ENCODE measurements at places on chromosomes 2 and 18.

DNA sequence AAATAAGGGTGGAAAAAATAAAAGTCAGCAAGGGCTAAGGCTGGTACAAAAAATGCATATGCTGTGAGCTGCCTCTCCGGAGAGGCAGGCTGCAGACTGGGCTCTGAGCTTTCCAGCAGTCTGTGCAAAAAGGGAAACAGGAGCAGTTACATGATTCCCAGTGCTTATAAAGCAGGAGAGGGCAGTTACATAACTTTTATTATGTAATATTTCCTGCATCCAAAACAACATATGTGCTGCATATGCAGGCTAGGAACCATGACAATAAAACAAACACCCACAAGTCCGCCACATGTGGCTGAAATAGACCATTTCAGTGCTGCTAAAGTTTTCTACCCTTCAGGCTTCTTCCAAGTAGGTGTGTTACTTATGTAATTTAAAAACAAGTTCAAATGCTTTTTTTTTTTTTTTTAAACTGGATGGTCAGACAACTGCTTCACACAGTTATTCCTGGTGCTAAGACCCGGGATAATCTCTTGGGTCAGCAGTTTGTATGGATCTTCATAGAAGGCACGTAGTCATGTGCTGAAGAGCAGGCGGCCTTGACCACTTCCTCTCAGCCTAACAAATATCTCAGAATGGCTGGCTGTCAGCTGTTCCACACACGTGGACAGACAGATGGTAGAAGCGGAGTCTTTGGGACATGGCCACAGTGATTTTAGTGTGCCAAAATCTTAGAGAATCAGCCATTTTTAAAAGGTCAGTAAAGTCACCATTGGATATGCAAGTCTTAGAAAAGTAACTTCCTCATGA is 43.5 kb downstream of the ARMC9 start:
- no peak overlapping the region for H3K27ac ChIP-seq
- no peak overlapping the region for H3K4me3 ChIP-seq
- no peak for DNase-seq

DNA sequence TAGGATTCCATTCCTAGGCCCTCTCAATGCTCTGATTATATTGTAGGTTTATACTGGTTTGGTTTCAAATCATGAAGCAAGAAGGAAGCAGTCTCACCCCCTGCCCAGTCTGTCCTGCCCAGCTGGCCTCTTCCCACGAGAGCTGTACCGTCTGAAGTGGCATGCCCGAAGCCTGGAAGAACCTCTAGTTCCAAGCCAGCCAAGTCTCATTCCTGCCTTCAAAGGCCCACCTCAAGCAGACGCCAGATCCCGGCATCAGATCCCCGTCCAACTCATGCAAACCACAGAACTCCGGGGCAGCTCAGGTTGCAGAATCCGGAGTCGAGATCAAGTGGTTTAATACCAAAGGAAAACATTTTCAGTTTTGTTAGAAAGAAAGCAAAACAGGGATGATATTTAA is 234.4 kb downstream of the LPIN1 start:
- H3K27ac ChIP-seq, result no peak overlapping the region
- 0 out of 2 replicates have a peak, but pooled peaks cover 2% of the 10 kb centered on the region for H3K4me1 ChIP-seq
- H3K27me3 ChIP-seq, result no peaks in the 10 kb centered on the region
- no peak for DNase-seq
- no peaks in the 10 kb centered on the region for H3K36me3 ChIP-seq

GRCh38 chr2:20913491-20913890 is 90.6 kb upstream of the LDAH start:
- no peak overlapping the region for H3K4me3 ChIP-seq
- no peaks in the 10 kb centered on the region for H3K27me3 ChIP-seq
- no peak overlapping the region for H3K27ac ChIP-seq

- no peaks in the 10 kb centered on the region for H3K36me3 ChIP-seq
- H3K4me1 ChIP-seq, result no peaks in the 10 kb centered on the region
- H3K27ac ChIP-seq, result no peak overlapping the region
- no peak for DNase-seq
- no peak overlapping the region for H3K4me3 ChIP-seq
Measured at GRCh38 chr2:140698636-140699035, 1432.2 kb downstream of the LRP1B start.

DNA sequence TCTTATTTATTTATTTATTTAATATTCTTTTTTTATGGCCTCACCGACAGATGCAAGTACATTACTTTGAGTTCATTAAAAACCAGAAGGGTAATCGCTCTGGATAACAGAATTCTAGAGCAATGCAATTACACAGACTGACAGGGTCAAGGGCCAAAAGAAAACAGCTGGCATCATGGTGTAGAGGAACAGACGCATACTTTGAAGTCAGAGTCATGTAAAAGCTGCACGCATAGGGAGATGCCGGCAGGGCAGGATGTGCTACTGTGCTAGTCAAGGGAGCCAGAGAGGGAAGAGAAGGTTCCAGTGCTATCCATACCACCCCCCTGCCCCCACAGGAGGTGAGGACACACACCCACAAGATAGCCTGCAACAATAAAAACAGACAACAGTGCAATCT is 115.2 kb upstream of the TFCP2L1 start:
- H3K27ac ChIP-seq, result no peak overlapping the region
- H3K4me1 ChIP-seq, result no peaks in the 10 kb centered on the region
- no peaks in the 10 kb centered on the region for H3K27me3 ChIP-seq
- H3K36me3 ChIP-seq, result peaks cover 5% of the 10 kb centered on the region

- no peaks in the 10 kb centered on the region for H3K36me3 ChIP-seq
- DNase-seq, result no peak
- H3K4me3 ChIP-seq, result no peak overlapping the region
- H3K4me1 ChIP-seq, result no peaks in the 10 kb centered on the region
- no peaks in the 10 kb centered on the region for H3K27me3 ChIP-seq
- no peak overlapping the region for H3K27ac ChIP-seq
Measured at GRCh38 chr2:116452651-116453050, 1361.8 kb upstream of the DDX18 start.
